Stimulated activated CD4-positive, alpha-beta T cell treated with anti-CD3 and anti-CD28 coated beads, Interleukin-2, amount 100 ng/mL, for 24 hours (primary cell): ENCODE measurements at places on chromosomes 5 and 9.

GRCh38 chr9:130837002-130837511, 2.0 kb downstream of the ABL1 start:
- DNase-seq = no peak

GRCh38 chr5:123907349-123907748, 395.4 kb downstream of the CSNK1G3 start:
- DNase-seq = no peak

- no peak for DNase-seq
Measured at GRCh38 chr5:123344816-123345426, 78.3 kb downstream of the CEP120 start.

DNA sequence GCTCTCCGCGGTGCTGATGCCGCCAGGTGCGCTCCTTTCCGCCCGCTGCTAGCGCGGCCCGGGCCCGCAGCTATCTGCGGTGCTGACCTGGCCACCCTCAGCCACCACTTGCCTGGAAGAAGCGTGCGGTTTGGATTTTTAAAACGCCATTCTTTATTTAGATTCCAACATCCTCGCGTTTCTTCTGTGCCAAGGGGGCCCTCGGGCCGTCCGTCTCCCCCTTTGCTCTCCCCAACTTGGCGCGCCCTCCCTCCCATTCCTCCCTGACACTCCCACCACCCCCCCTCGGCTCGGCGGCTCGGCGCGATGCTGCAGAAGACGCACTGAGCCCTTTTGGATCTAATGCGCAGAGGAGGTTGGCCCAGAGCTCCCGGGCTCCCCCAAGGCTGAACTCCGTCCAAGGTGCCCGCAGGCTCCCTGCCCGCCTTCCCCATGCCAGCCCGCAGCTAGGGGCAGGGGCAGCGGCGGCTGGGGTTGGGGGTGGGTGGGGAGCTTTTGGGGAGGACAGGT, at the start of gene BARHL1:
Gene BARHL1 (plus strand): TSS at position 331 of the 510 bp plus-strand sequence. CDS start 192 bp downstream, outside the sequence.
- no peak for DNase-seq

DNA sequence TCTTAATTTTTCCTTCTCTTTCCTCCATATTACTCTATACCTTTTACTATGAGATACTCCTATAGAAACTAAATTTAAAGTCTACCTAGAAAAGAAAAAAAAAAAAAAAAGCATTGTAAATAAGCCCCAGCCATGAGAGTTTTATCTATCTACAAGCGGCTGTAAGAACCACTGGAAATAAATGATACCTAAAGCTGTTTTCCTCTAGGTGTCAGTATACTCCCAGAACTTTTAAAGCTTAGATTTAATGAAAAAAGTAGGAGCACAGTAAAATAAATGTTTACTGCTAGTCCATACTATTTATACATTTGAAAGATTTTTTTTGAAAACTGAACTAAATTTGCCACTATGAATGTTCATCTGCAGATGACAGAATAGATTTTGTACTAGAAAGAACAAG, 26.2 kb downstream of the TYRP1 start:
- no peak for DNase-seq

DNA sequence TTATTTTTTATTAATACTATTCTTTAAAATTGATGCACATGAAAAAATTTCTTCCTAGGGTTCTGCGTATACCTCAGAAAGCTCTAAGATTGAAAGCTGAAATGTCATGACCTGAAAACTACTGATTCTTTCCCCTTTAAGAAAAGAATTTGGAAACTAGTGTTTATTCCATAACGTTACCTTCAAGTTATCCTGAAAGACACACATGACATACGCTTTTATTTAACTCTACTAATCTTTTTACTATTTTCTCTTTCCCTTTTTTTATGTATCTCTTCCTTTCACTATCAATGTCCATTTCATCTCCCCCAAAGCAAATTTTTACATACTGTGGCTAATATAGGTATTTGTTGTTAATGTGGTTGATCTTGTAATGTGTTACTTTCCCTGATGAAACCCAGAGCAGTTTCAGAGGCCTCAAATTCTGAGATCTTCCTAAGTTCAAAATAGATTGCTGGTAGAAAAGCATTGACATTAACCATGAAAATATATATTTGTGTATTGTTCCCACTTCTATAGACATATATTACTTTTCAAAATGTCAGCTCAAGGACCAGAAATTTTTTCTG, 7.4 kb downstream of the NIPBL start:
- no peak for DNase-seq

DNA sequence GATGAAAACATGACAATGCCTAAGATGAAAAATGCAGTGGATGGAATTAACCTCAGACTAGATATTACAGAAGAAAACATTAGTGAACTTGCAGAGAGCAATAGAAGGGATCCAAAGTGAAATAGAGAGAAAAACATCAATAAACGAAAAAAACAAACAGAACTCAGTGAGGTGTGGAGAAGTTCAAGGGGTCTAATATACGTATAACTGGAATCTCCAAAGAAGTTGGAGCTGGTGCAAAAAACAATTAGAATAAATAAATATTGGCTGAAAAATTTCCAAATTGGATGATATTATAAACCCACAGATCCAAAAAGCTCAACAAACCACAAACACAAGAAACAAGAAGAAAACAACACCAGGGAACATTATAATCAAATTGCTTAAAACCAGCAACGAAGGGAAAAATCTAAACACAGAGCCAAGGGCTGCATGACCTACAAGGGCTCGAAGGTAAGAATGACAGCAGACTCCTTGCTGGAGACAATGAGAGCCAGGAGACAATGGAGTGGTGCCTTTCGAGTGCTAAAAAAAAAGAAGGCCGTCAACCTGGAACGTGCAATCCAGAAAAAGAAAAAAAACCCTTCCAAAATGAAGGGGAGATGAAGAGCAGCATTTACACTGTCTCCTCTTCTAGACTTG, 11.8 kb downstream of the FAM163B start:
- DNase-seq = no peak

- no peak for DNase-seq
Measured at GRCh38 chr9:886886-887285, 45.4 kb downstream of the DMRT1 start.
